Trophoblast cell (in vitro differentiated cells and primary cell): ENCODE measurements at places on chromosomes 7 and 10.

DNA sequence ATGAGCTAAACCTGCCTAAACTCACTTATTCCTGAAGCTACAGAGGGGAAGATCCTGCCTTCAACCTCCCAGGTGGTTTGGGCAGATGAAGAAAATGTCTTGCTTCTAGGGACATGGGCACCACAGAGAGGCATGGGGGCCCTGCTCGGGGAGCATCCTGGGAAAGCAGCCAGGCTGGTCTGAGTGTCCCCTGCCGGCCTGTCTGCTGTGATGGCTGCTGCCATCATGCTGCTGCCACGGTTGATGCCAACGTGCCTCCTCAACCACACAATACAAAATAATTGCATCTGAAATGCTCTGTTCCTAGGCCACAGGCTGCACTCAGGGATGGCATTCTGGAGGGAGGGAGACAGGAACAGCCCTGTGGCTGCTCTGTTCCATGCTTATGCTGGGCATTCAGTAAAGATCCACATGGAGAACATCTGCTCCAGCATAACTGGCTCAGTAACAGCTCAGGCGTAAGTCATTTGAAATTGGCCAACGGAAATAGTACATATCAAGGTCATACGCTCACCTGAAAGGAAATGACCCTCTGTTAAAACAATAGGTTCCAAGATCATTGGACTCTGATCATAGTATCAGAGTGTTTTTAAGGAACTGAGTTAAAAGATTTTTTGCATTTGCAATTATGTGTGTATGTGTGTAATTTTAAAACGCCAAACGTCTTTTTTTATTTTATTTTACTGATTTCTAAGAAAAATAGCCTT lies 299.0 kb downstream of the TNS3 start:
- H3K4me3 ChIP-seq, result no peak overlapping the region
- H3K4me1 ChIP-seq, result peaks cover 22% of the 10 kb centered on the region
- no peak for DNase-seq
- H3K27me3 ChIP-seq, result no peaks in the 10 kb centered on the region
- no peak overlapping the region for H3K27ac ChIP-seq

DNA sequence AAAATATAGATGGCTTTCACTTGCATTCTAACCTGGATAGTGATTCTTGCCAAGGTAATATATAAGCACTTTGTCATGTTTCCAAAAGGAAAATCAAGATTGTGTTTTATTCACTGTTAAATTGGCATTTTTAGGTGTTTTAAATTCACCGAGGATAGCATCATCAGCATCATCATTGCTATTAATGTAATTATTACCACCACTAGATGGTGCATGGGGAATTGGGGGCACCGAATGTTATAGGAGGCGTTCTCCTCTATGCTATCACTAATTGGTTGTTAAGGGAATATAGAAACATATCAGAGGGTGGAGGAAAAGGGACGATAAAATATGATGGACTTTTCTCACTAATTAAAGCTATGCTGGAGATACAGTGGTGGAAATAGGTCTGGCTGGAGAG lies 95.5 kb downstream of the CELF2 start:
- no peaks in the 10 kb centered on the region for H3K4me1 ChIP-seq
- no peak overlapping the region for H3K4me3 ChIP-seq
- H3K27ac ChIP-seq, result no peak overlapping the region
- H3K27me3 ChIP-seq, result no peaks in the 10 kb centered on the region

DNA sequence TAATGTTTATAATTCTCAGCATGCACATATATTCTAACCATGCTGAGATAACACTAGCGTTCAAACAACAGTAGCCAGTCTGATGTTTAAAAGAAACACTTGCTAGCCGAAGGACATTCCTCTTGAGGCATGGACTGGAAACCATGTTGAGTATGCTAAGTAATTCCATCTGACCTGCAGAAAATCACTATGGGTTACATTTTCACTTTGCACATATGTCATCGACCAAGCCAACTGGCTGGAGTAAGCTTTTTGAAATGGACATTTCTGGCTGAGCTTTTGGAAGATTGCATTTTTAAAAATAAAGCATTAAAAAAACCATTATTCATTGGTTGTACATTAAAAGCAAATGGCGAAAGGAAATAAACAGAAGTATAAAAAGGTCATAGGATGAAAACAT lies 88.2 kb downstream of the BBS9 start:
- H3K27ac ChIP-seq, result no peak overlapping the region
- no peak for DNase-seq
- H3K4me3 ChIP-seq, result no peak overlapping the region
- no peaks in the 10 kb centered on the region for H3K27me3 ChIP-seq

- H3K27ac ChIP-seq, result no peak overlapping the region
- H3K4me3 ChIP-seq, result no peak overlapping the region
- no peaks in the 10 kb centered on the region for H3K36me3 ChIP-seq
- DNase-seq, result no peak
- H3K27me3 ChIP-seq, result no peaks in the 10 kb centered on the region
- H3K4me1 ChIP-seq, result peaks cover 4% of the 10 kb centered on the region
Observed at GRCh38 chr10:109997233-109997632, 10.6 kb upstream of the ADD3 start.

DNA sequence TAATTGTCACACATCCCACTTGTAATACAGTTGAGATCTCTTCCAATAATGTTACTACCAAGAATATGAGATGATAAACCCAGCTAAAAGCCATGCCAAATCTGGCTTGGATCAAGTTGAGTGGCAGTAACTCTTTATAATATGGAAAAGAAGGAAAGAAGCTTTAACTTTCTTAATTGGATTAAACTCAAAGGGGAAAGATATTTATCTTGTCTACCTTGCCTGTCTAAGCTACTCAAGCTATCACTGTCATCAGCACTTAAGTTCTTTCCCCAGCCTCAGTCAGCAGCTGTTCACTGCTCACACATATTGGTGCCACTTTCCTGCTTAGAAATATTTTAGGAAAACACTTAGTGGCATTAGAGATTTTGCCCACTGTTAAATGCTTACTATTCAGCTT lies 350.7 kb downstream of the IPMK start:
- no peaks in the 10 kb centered on the region for H3K27me3 ChIP-seq
- no peak for DNase-seq
- no peak overlapping the region for H3K4me3 ChIP-seq
- H3K27ac ChIP-seq, result no peak overlapping the region

DNA sequence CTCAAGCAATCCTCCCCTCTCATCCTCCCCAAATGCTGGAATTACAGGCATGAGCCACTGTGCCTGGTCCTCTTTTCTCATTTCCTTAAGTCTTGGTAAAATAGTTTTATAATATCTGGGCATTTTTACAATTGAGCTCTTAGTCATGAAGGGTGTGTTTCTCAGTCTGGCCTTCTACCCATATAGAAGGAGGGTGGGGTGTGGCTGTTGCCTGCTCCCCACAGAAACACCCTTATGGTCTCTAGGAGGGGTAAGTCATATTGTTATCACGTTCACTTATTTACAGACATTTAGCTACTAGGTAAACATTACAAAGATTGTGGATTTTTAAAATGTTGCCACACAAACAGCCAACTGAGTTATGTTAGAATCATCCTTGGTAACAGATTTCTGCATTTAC lies 6.7 kb upstream of the OTUD1 start:
- no peaks in the 10 kb centered on the region for H3K4me1 ChIP-seq
- no peak for DNase-seq
- H3K4me3 ChIP-seq, result no peak overlapping the region
- no peaks in the 10 kb centered on the region for H3K36me3 ChIP-seq
- H3K27ac ChIP-seq, result no peak overlapping the region

DNA sequence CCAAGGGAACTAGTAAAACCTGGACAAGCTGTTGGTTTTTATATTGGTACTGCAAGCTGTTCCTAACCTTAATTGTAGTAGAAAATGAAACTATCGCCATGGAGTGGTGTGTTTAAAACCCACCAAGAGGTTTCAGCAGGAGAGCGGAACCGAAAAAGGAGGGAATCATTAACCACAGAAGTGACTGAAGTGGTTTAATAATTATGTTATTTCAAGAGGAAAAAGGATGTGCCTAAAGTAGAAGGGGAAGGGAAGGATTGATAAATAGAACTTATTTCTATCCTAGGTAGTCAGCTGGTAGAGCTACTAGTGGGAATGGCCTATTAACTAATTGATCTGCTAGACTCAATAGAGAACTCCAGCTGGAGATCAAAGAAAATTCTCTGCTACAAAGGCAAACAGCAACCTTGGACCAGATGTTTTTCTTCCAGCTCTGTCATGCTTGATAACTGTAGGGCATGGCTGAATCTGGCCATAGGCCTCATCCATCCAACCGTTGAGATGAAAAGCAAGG lies 91.8 kb downstream of the BAMBI start:
- H3K4me3 ChIP-seq, result no peak overlapping the region
- H3K27ac ChIP-seq, result no peak overlapping the region
- H3K27me3 ChIP-seq, result no peaks in the 10 kb centered on the region
- H3K4me1 ChIP-seq, result no peaks in the 10 kb centered on the region

DNA sequence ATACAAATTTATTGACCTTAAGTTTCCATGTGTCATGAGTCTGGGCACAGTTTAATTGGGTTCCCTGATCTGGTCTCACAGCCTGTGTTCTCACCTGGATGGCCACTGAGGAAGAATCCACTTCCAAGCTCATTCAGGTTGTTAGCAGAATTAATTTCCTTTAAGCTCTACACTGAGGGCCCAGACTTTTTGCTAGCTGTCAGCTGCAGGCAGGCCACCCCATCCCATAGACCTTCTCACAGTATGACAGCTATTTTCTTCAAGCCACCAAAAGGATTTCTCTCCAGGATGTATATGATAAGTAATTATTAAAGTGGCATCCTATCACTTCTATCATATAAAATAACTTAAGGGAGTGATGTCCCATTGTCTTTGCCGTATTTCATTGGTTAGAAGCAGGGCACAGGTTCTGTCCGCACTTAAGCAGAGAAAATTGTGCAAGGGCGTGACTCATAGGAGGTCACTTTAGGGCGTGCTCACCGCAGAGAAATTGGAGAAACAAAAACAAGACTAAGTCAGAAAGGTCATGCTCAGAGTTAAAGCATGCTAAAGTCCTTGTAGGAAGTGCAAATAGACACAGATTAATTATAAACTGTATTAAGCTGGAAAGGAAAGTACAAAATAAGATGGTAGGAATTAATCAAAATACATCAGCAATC lies 109.9 kb downstream of the AHR start:
- H3K27me3 ChIP-seq, result no peaks in the 10 kb centered on the region
- no peak overlapping the region for H3K27ac ChIP-seq
- DNase-seq, result peak; percentile 70
- no peaks in the 10 kb centered on the region for H3K4me1 ChIP-seq

DNA sequence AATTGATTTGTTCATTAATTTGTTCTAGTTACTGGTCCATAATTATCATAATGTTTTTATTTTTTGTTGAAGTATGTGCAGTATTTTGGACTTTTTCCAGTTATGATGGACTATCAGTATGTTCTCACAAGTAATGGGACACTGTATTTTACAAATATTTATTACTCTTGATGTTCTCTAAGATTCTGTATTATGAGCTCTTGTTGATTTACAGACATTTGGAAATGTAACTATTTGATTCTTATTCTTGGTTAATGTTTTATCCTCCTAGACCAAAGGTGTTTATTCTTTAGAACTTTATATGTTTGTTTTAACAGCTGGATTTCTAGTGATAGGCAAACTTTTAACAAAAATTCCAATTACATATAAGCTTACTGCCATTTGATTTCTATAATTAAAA lies 200.6 kb downstream of the SDK1 start:
- H3K27me3 ChIP-seq, result no peaks in the 10 kb centered on the region
- no peak overlapping the region for H3K4me3 ChIP-seq
- H3K36me3 ChIP-seq, result peaks cover 2% of the 10 kb centered on the region
- DNase-seq, result no peak
- no peak overlapping the region for H3K27ac ChIP-seq

DNA sequence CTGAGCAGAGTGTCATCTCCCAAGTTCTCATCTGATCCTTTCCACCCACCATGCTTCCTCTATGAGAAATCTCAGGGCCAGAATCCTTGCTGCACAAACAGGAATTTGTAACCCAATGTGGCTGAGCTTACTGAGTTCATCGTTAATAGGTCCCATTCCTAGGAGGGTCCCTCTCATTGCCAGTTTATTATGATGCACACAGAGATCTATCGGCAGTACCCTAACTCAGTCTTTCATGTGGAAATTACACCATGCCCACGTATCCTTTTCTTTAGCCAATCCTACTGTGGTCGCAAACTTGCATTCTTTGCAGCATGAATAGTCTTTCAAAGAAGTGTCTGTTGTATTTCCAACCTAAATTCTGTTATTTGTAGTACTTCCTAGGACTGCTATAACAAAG lies 12.1 kb downstream of the TMEM236 start:
- no peaks in the 10 kb centered on the region for H3K36me3 ChIP-seq
- DNase-seq, result no peak
- H3K27me3 ChIP-seq, result no peaks in the 10 kb centered on the region

DNA sequence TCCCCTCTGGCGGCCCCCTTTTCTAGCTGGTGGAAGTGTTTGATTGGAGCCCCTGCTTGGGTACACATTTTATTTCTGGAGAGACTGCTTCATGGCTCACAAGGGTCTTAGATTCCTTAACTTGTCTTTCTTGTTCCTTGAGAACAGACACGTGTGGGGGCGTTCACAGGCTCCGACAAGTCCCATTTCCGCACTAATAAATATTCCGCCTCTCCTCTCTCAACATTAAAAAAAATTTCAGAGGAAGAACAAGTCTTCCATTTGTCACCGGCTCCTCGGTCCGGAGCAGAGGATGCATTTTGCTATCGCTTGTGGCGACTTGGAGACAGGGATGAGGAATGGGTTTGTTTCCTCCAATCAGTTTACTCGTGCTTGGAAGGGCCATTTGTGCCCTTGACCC lies 134.0 kb upstream of the PODXL start:
- DNase-seq, result no peak
- H3K27ac ChIP-seq, result no peak overlapping the region
- H3K27me3 ChIP-seq, result no peaks in the 10 kb centered on the region
- no peaks in the 10 kb centered on the region for H3K36me3 ChIP-seq

DNA sequence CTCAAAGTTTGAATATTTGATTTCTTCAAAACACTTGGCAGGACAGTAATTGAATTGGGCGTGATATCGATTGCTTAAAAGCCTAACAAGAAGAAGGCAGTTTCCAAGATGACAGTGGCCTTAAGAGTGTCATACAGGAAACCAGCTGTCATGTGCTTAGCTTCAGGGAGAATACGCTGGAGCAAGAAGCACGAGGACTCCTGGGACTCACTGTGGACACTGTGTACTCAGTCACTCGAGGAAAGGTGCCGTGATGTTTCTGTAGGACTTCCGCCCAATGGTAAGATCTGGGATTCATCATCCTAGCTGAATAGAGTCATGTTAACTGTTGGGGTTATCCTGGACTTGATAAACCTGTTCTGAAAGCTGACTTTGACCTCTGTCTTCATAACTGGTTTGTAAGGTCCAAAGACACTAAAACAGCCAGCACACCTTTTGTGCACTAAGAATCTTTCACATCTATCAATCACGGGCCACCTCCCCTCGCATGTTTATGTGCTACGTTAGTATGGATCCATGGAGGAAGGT lies 113.5 kb downstream of the CELF2 start:
- no peak overlapping the region for H3K27ac ChIP-seq
- no peaks in the 10 kb centered on the region for H3K27me3 ChIP-seq
- no peaks in the 10 kb centered on the region for H3K36me3 ChIP-seq
- DNase-seq, result no peak
- H3K4me3 ChIP-seq, result no peak overlapping the region
- peaks cover 5% of the 10 kb centered on the region for H3K4me1 ChIP-seq

DNA sequence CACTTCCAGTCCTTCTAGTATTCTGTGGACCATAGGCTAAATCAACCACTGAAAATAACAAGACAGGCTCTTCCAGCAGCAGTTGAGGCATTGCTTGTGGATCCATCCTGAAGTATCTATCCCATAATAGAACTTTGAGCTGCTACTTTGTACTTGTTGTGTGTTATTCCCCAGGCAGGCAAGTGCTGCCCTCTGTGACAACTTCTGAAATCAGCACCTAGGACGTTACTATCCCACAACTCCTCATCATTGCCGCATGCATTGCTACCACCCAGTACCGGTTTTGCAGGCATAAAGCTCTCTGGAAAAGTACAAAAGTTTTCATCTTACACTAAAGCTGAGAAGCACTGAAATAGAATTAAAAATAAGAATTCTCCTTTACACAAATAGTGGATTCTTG lies 145.3 kb downstream of the HTR7 start:
- H3K27me3 ChIP-seq, result no peaks in the 10 kb centered on the region
- H3K4me1 ChIP-seq, result no peaks in the 10 kb centered on the region
